ENCODE measurements at places on chromosomes 4 and X.

DNA sequence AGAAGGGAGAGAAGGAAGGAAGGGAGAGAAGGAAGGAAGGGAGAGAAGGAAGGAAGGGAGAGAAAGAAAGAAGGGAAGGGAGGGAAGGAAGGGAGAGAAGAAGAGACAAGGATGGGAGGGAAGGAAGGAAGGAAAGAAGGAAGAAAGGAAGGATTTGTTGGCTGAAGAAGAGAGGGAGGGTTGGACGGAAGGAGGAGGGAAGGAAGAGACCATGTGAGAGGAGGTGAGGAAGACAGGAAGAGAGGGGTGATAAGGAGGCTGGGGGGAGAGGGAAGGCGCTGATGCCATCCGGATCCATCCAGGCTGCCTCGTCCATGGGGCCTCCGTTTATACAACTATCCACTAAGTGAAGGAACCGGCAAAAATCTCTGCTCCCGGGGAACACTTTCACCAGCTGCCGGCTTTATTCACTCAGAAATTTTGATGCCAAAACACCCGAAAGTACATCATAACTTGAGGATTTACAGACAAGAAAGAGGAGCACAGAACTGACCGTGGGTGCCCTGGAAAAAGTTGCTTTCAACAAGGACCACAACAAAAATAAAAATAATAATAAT, 14.9 kb downstream of the DHRSX start:
- DNase-seq = no peak

- DNase-seq = no peak
Measured at GRCh38 chrX:72326605-72327300, 21.0 kb upstream of the CITED1 start.

DNA sequence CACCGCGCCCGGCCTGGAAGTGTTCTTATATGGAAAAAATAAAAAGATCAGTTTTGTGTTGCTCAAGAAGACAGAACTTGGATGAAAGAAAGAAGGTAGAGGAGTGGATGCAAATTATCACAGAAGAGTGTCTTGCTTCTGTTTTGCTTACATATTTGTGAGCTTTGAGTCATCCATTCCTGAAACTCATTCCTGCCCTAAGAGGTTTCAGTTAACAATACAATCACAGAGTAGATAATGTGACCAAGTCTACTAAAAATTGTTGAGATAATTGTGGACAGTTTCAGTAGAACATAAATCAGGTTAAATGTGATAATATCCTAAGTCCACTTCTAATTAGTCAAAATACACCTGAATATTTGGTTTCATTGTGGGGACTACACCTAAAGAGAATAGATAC, 26.4 kb upstream of the LRCH2 start:
- no peak for DNase-seq

DNA sequence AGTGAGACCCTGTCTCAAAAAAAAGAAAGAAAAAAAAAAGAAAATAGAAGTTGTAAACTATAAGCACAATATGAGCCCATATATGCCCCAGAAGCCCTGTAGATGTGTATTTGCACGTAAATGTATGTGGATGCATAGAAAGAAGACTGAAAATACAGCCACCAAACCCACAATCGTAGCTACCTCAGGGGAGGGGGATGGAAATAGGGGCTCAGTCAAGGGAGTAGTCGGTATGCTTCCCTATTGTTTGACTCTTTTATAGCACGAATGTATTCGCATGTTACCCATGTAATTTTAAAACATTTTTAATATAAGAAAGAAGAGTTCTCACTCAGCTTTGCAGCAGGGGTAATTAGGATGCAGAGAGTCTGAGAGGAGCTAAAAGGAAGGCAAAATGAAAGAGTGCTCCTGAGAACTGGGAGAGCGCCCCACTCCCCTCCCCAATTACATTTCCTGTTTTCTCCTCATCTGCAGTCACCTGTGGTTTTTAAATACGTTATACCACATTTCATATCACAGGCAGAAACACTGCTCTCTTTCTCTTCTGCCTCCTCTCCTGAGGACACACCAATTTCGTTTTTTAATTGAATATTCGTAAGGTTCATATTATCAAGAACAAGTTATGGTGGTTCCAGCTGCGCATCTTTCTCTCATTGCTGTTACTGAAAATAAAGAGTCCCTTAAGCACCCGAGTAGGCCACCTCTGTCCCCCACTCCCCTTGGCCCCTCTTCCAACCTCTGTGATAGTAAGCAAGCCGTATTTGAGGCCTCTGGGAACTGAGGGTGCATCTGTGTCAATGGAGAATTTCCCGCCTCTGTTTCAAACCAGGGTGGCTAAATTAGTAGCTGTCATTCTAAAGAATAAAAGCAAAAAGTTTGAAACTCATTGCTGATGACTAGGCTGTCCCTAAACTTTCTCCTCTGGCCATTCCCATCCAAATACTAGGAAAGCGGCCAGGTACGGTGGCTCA, 10.7 kb downstream of the SEPTIN6 start:
- peak; percentile 43 for DNase-seq

- DNase-seq = no peak
Measured at GRCh38 chrX:94854251-94854650, 1180.2 kb downstream of the FAM133A start.

GRCh38 chr4:184968784-184969201, 49.5 kb upstream of the HELT start:
- no peak for DNase-seq

GRCh38 chr4:76729460-76729859, 168.5 kb downstream of the SOWAHB start:
- no peak for DNase-seq

- no peak for DNase-seq
Measured at GRCh38 chr4:158871335-158871724, 102.5 kb downstream of the FNIP2 start.

GRCh38 chrX:12991575-12991974, 16.7 kb downstream of the TMSB4X start:
- no peak for DNase-seq

- DNase-seq = no peak
Measured at GRCh38 chr4:81003597-81004111, 26.9 kb upstream of the BMP3 start.

DNA sequence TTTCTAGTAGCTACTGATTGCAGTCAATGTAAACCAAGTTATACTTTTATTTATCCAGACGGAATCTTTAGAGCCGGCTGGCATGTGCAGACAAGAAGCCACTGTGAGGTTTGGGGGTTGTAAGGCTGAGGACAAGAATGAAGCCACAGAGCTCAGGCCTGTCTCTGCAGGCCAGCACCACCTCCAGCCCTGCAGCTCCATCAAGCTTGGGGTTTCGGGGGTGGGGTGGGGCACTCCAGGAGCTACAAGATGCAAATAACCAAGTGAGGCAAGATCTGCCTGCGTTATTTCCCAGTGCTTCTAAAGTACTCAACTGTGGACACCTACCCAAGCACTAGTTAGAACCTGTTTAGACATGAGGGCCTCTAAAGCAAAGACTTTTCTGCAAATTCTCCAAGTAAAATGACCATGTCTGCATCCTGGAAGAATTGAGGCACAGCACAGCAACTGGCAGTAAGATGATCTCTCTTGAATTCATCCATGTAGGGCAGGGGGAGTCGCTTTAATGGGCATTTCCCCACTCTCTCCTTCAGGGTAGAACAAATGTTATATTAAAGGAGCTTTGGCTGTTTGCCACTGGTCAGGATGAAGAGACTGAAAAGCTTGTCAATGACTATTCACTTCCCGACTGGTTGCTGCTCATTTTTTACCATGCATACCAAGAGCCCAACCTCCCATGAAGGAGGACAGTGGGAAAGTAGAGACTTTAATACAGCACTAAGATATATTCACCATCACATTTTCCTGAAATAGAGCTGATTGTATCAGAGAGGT, 222.5 kb downstream of the MGST2 start:
- no peak for DNase-seq

- no peak for DNase-seq
Measured at GRCh38 chr4:162683659-162684370, 482.9 kb downstream of the NAF1 start.

- peak; percentile 47 for DNase-seq
Measured at GRCh38 chr4:1266881-1267763, 18.2 kb upstream of the CTBP1 start.

DNA sequence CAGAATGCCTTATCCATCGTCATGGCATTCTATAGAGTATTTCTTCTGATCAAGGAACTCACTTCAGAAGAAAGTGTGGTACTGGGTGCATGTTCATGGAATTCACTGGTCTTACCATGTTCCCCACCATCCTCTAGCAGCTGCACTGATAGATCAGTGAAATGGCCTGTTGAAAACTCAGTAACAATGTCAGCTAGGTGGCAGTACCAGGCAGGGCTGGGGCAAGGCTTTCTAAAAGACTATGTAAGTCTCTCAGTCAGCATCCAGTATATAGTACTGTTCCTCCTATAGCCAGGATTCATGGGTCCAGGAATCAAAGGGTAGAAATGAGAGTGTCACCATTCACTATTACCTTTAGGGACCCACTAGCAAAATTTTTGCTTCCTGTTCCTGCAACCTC, 15.8 kb upstream of the LDB2 start:
- DNase-seq = no peak

- DNase-seq = no peak
Measured at GRCh38 chr4:8332038-8332857, 62.7 kb downstream of the HTRA3 start.

DNA sequence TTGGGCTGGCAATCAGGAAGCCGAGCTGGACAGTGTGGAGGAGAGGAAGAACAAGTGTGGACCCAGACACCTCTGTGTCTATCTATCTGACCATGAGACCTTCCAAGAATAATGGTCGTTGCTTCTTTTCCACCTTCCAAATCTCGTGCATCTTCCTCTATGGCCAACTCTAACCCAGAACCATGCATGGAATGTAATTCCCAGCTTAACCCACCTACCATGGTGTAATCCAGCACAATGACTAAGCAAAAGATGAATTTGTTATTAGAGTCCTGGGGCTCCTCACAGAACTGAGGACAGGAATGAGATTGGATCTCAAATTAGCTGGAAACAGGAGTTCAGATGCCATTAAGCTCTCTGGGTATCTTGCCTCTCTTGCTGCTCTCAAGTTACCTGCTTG, 17.4 kb upstream of the TMEM184C start:
- no peak for DNase-seq

DNA sequence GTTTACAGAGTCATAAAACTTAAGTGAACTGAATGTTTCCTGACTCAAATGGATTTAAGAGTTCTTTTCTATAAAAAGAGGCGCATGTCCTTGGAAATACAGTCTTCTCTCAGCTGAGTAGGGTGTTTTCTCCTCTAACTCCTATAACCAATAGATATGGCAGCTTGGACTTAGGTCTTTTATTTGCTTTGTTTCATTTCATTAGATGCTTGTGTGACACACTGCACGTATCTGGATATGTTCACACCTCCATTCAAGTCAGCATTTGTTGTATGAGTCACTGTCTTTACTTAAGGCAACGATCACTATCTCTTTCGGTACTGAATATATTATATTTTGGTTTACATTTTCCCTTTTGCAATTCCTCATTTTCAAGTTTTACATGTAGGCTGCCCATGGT, 136.6 kb downstream of the ARSF start:
- no peak for DNase-seq

DNA sequence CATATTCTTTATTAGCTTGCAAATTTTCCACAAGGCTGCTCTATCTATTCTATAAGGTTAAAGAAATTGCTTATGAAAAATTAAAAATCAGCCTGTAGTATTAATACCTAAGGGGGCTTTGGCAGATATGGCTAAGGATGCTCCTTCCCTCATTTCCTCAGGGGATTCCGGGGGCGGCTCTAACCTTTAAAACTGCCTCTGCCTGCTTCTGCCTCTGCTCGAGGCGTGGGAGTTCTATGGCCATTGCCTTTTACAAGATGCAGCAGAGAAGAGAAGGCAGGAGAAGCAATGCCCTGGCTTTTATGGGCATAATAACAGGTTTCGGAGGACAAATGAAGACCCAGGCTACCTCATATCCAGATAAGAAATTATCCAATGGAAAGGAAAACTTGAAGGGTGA, 8.6 kb upstream of the CDKN2AIP start:
- no peak for DNase-seq

DNA sequence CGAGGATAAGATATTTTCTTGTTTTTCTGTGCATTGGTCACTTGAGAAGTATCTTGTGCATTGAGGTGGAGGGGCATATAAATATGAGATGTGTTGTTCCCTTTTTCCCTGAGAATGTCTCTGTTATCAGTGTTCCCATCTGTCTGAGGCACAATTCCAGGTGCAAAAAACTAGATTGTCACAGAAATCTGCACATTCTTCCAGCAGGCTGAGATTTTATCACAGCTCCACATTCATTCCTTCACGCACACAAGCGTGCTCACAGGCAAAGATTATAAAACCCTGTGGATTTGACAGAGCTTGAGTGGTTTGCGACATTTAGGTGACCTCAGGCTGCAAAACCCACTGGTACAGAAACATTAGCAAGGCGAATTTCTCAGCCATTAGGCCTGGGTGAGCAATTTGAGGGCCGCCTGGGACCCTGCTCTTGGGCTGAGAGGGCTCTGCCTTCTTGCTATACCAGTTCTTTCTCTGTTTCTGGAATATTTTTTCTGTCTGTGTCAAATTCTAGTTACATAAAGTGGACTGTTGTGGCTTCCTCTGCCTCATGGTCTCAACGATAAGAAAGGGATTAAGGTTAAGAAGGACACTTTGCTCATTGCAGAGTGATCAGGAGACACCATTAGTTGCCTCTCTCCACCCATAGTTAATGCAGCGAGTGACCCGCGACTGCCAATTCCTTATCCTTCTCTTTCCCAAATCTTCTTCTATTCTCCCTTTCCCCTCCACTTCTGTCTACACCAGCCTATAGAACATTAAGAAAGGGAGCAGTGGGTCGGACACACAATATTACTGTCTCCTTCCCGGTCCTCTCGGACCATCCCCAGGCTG, 86.7 kb upstream of the C1QTNF7 start:
- DNase-seq = no peak

DNA sequence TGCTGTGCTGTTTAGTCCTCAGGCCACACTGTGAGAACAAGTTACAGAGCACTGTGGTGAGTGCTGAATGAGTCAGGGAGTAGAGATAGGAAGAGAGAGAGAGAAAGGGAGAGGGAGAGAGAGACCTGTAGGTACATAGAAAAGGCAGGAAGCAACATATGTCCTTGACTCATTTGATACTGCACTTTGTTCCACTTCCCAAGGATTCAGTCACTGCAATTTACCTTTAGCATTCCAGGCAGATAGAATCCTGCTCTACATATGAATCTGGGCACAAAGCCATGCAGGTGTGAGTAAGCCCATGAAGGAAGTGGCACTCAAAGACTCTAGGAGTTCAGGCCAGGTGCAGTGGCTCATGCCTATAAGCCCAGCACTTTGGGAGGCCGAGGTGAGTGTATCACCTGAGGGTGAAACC, 1.0 kb upstream of the DAPP1 start:
- no peak for DNase-seq
